ENCODE measurements at places on chromosomes 6 and 20.

GRCh38 chr20:50655311-50655880 lies 35.9 kb downstream of the RIPOR3 start:
- DNase-seq = no peak

DNA sequence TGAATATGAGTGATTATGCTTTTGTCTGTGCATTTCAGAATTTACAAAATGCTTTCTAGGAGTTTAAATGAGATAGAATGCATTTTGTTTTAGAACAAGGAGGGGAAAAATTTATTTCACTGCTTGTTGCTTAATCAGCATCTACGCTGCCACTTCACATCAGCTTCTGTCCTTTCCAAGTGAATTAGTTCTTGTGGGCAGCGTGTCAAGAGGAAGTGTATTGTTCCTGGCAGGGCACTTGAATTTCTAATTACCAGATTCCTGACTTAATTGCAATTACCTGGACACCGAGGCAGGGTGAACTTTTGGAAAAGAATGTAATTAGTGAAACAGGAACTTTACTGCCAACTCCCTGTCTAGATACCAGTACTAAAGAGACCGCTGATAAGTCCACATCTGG lies 263.5 kb downstream of the TMEM242 start:
- DNase-seq = no peak

- no peak for DNase-seq
Measured at GRCh38 chr20:47396762-47397476, 40.4 kb upstream of the ZMYND8 start.

DNA sequence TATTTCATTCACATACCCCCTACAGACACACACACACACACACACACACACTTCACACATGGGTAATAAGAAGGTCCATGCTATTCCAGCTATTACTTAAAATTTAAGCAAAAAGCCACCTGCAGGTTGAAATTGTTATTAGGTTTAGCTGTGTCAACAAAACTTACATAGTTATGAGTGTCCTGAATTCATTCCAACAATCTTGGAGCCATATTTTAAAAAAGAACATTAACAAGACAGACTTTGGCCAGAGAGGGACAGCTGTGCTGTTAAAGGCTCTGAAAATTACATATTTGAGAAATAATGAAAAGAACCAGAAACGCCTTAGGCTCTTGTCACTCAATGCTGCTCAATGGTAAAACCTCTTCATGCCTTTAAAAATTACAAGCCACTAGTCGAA lies 455.3 kb downstream of the EPM2A start:
- no peak for DNase-seq

- no peak for DNase-seq
Measured at GRCh38 chr6:30719356-30719755, 796 bp upstream of the TUBB start.

GRCh38 chr6:109595998-109596397 lies 95.0 kb downstream of the AK9 start:
- no peak for DNase-seq

DNA sequence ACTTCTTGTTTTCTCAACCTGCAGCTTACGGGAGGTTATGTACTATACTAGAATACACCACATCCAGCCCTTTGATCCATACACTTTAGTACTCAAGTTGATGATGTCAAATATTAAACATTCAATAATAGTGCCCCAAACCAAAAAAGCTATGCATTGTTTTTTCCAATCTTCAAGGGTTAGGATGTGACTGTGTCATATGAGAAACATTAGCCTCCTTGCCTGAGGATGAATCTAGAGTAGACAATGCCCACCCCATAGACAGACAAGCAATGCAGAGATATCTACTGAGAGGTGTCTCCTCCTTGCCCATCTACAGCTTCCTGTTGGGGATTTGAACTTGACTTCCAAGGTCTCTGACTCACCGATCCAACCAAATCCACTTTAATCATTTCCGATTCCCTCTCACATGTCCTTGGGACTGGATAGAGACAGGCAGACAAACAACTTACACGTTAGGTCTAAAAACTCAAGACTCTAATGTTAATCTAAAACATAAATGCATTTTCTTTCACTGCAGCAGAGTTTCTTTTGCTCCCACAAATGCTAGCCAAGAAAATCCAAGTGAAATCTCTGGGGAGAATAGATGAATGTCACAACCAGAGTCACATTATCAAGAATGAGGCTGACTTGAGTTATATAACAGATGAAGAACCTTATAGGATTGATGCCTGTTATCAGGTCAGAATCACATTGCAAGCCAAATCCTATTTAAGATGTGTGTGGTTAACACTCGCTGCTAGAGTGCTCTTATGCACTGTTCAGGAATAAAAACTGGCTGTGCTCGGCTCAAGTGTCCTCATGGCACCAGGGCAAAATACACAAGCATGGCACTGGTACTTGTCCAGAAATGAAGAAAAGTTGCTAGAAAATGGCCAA lies 75.5 kb upstream of the TNFAIP3 start:
- no peak for DNase-seq

GRCh38 chr6:89357390-89357789 lies 4.9 kb upstream of the UBE2J1 start:
- DNase-seq = no peak

GRCh38 chr6:52077961-52078625 lies 9.3 kb downstream of the PKHD1 start:
- DNase-seq = no peak
